Sciatic nerve (tissue), 2 donors: ENCODE measurements at places on chromosomes 11 and 22.
A peak's percentile ranks its signal among the peaks of the same experiment; 100 is the strongest.

- DNase-seq = no peak
Measured at GRCh38 chr22:23878219-23878618, 16.0 kb upstream of the MIF start.

DNA sequence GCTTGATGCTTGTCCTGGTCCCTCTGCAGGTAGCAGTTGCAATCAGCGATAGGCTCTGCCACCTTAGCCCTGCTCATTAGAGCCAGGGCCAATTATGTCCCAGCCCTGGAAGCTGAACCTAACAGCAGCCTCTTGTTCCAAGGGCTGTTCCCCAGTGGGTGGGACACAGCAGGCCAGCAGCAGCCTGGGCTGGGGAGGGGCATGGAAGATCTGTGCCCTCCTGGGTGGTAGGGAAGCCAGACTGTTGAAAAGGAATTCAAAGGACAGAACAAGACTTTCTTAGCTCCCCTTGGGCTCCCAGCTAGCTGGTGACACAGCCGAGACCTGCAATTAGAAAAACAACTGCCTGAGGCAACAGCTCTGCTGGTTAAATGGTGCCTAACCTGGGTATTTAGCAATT, 17.4 kb downstream of the DRD2 start:
- DNase-seq = no peak

- no peak for DNase-seq
Measured at GRCh38 chr11:28448186-28448585, 340.0 kb downstream of the METTL15 start.

- DNase-seq = peak; percentile 81
Measured at GRCh38 chr11:74311352-74311926, at the start of gene P4HA3. TSS of gene P4HA3 (minus strand) at chr11:74311640. CDS start at chr11:74311611, 29 bp downstream.
